Bladder microvascular endothelial cell (primary cell): ENCODE measurements at places on chromosomes 13 and 19. TPM values are rescaled to one million over a fixed set of nuclear protein-coding genes. Genes with fewer than 3 reads are reported as not detected.

The ZNF90 gene
- total RNA-seq = 0.81 and 1.0 TPM in 2 replicates

The ZSCAN4 gene
- total RNA-seq = not detected in 2 replicates

The GARIN5A gene
- not detected in 2 replicates for total RNA-seq

The EFNB2 gene
- total RNA-seq = 42.6 and 55.8 TPM in 2 replicates

The CEACAM7 gene
- 0.57 TPM in 1 of 2 replicates, not detected in the other for total RNA-seq

The TRIM28 gene
- total RNA-seq = 287 and 532 TPM in 2 replicates

The HNRNPA1L2 gene
- 1.5 and 3.2 TPM in 2 replicates for total RNA-seq

The GAPDHS gene
- total RNA-seq = not detected in 2 replicates

The FBL gene
- 196 and 244 TPM in 2 replicates for total RNA-seq

The SIGLEC14 gene
- total RNA-seq = 0.13 TPM in 1 of 2 replicates, not detected in the other

The JAK3 gene
- total RNA-seq = 4.4 and 5.2 TPM in 2 replicates

The GSX1 gene
- total RNA-seq = not detected in 2 replicates

The FAM124A gene
- 4.9 and 6.8 TPM in 2 replicates for total RNA-seq

The ZSCAN18 gene
- total RNA-seq = 15.2 and 19.6 TPM in 2 replicates

The PSG1 gene
- 0.06 TPM in 1 of 2 replicates, not detected in the other for total RNA-seq

The ZNF132 gene
- total RNA-seq = 3.7 and 6.3 TPM in 2 replicates

The FCER2 gene
- not detected in 2 replicates for total RNA-seq

The RDH8 gene
- total RNA-seq = not detected in 2 replicates

The TEX101 gene
- total RNA-seq = not detected in 2 replicates

The TTYH1 gene
- total RNA-seq = not detected in 2 replicates

The VSIG10L gene
- total RNA-seq = under 0.01 and 0.06 TPM in 2 replicates

The DACT3 gene
- 0.13 and 0.16 TPM in 2 replicates for total RNA-seq

The ALG11 gene
- total RNA-seq = 7.4 and 22.5 TPM in 2 replicates

The NLRP12 gene
- total RNA-seq = 0.69 and 4.2 TPM in 2 replicates

The FLT3 gene
- not detected in 2 replicates for total RNA-seq

The ICAM4 gene
- 1.1 and 1.3 TPM in 2 replicates for total RNA-seq

The SHISA7 gene
- total RNA-seq = not detected in 2 replicates

The PLK5 gene
- not detected in 2 replicates for total RNA-seq

The CDC42EP5 gene
- 53.5 and 74.6 TPM in 2 replicates for total RNA-seq

The SBSN gene
- not detected in 2 replicates for total RNA-seq

The ERICH4 gene
- not detected in 2 replicates for total RNA-seq

The ZNF628 gene
- 0.81 and 1.8 TPM in 2 replicates for total RNA-seq

The CBARP gene
- total RNA-seq = 0.81 and 3.0 TPM in 2 replicates

The ZNF665 gene
- total RNA-seq = 1.6 and 2.3 TPM in 2 replicates

The COL4A2 gene
- total RNA-seq = 992 and 3,915 TPM in 2 replicates
